ENCODE measurements at places on chromosomes 12 and 14. TPM values are rescaled to one million over a fixed set of nuclear protein-coding genes. Genes with fewer than 3 reads are reported as not detected.

GRCh38 chr14:35353409-35354172, 51.0 kb downstream of the NFKBIA start:
- DNase-seq: no peak
- no peaks in the 10 kb centered on the region for H3K36me3 ChIP-seq
- no peak overlapping the region for H3K27ac ChIP-seq
- no peaks in the 10 kb centered on the region for H3K27me3 ChIP-seq
- H3K4me3 ChIP-seq: no peak overlapping the region

GRCh38 chr14:23119363-23120327, 590 bp upstream of the CEBPE start:
- H3K27ac ChIP-seq: peak overlapping the region; percentile 81
- no peaks in the 10 kb centered on the region for H3K36me3 ChIP-seq
- H3K4me3 ChIP-seq: peak overlapping the region; percentile 37
- H3K4me1 ChIP-seq: peaks cover 33% of the 10 kb centered on the region
- peak; percentile 84 for DNase-seq

- H3K4me1 ChIP-seq: peaks cover 11% of the 10 kb centered on the region
- no peak overlapping the region for H3K4me3 ChIP-seq
- no peaks in the 10 kb centered on the region for H3K36me3 ChIP-seq
- H3K27ac ChIP-seq: no peak overlapping the region
- peaks cover 21% of the 10 kb centered on the region for H3K27me3 ChIP-seq
- DNase-seq: no peak
These were observed 127.4 kb upstream of the EGLN3 start for GRCh38 chr14:34078117-34078743.

- H3K4me3 ChIP-seq: no peak overlapping the region
- no peaks in the 10 kb centered on the region for H3K36me3 ChIP-seq
- DNase-seq: no peak
- H3K4me1 ChIP-seq: no peaks in the 10 kb centered on the region
These were observed 26.1 kb upstream of the MYF6 start for GRCh38 chr12:80681287-80681686.

Gene EMP1
- total RNA-seq: 26.4 TPM

Gene PRICKLE1
- 0.28 TPM for total RNA-seq

DNA sequence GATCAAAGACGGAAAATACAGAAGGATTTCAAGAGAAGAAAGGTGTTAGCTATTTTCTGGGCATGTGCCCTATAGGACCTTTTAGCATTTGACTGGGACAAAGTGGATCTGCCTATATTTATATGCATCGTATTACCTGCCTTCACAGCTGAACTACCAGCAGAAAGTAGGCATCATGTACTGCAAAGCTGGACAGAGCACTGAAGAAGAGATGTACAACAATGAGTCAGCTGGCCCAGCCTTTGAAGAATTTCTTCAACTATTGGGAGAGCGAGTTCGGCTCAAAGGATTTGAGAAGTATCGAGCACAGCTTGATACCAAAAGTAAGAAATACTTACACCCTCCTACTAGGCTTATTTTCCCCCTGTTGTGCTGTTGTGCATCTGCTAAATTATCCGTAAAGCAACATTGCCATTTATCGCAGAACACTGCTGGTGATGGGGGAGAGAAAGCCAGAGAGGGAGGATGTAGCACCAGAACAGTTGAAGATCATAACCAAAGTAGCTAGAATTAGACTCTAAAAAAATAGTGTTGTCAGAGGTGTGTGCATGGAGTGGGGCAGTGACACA, 282.0 kb upstream of the RGS6 start:
- no peak for DNase-seq
- no peak overlapping the region for H3K4me3 ChIP-seq
- peaks cover 65% of the 10 kb centered on the region for H3K36me3 ChIP-seq

Gene RASSF3
- total RNA-seq: 40.8 TPM

GRCh38 chr12:3629057-3629830, 123.7 kb downstream of the CRACR2A start:
- H3K36me3 ChIP-seq: peaks cover 38% of the 10 kb centered on the region
- H3K4me3 ChIP-seq: no peak overlapping the region
- H3K4me1 ChIP-seq: peaks cover 11% of the 10 kb centered on the region
- no peak for DNase-seq

Gene IKZF4
- total RNA-seq: 24.3 TPM

- H3K27ac ChIP-seq: no peak overlapping the region
- H3K36me3 ChIP-seq: no peaks in the 10 kb centered on the region
- peaks cover 45% of the 10 kb centered on the region for H3K27me3 ChIP-seq
- DNase-seq: peak; percentile 87
- H3K4me3 ChIP-seq: peak overlapping the region; percentile 79
These were observed 8.4 kb downstream of the PAPLN start for GRCh38 chr14:73245480-73246325.

- H3K4me1 ChIP-seq: peaks cover 68% of the 10 kb centered on the region
- peak overlapping the region; percentile 77 for H3K27ac ChIP-seq
- H3K36me3 ChIP-seq: peaks cover 86% of the 10 kb centered on the region
These were observed 5.0 kb downstream of the PTPN6 start for GRCh38 chr12:6956021-6956727.

DNA sequence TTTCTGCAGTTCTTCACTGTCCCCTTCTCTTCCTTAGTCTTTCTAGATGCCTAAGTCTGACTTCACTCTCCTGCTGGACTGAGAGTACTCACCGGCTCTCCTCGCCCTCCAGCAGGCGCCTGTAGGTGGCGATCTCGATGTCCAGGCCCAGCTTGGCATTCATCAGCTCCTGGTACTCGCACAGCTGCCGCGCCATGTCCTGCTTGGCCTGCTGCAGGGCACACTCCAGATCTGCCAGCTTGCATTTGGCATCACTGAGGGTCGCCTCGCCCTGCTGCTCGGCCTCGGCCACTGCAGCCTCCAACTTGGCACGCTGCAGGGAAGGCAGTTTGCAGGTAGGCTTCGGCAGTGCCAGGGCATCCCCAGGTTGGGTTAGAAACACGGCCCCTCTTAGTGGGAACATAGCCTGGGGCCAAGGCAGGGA, 5.2 kb downstream of the KRT84 start:
- H3K4me3 ChIP-seq: no peak overlapping the region
- peaks cover 8% of the 10 kb centered on the region for H3K27me3 ChIP-seq
- H3K27ac ChIP-seq: no peak overlapping the region
- no peaks in the 10 kb centered on the region for H3K36me3 ChIP-seq

DNA sequence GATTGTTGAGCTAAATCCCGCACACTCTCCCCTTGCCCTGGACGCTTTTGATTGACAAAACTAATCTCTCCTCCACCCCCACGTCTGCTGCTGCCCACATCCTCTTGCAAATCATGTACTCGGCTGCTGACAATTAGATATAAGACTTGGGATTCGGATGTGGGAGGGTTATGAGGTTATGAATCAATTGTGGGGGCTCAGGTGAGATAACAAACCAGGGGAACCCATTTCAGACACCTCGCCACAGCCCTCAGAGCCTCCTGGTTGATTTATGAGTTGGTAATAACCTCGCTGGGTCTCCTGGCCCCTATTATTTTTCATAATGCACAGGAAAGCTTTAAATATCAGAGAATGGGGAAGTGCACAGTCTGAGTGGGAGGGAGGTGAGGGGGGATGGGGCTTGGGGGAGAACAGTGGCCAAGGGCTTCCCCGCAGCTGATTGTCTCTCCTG, 449.9 kb downstream of the DPF3 start:
- peak; percentile 76 for DNase-seq
- H3K4me1 ChIP-seq: peaks cover 69% of the 10 kb centered on the region
- H3K27me3 ChIP-seq: peaks cover 1% of the 10 kb centered on the region
- H3K4me3 ChIP-seq: peak overlapping the region; percentile 58
- H3K27ac ChIP-seq: peak overlapping the region; percentile 60
- H3K36me3 ChIP-seq: peaks cover under 1% of the 10 kb centered on the region

Gene RNF31
- total RNA-seq: 95.6 TPM

Gene CAPZA3
- total RNA-seq: not detected

DNA sequence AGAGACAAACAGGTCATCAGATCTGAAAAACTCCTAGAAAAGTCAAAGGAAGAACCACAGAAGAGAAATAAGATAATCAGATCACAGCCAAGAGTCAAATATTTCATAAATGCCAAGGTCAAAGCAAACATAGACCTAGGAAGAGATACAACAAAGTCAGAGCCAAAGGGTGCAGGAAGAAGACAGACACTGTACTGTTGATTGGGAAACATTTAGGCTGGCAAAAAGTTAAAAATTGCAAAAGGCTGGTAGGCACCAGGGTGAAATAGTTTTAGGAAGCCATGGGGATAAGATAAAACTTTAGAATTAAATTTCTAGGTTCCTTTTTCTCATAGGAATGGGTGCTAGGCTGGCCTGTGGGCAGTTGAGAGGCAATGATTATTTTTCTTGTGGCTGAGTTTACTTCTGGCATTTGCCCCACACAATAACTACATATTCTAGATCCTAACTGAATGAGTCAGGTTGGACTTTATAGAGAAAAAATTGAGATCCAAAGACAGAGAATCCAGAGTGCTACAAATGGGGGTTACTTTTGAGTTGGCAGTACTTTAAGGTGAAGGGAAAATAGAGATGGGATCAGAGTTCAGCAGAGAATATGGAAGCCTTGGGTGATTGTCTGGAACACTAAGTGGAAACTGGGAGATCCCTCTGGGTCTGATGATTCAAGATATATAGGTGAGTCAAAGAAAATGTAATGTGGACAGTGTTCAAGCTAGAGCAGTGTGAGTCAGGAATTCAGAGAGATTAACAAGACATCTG, 215.5 kb downstream of the C12orf50 start:
- no peak for DNase-seq
- H3K4me3 ChIP-seq: no peak overlapping the region
- no peaks in the 10 kb centered on the region for H3K27me3 ChIP-seq
- no peaks in the 10 kb centered on the region for H3K36me3 ChIP-seq
- no peaks in the 10 kb centered on the region for H3K4me1 ChIP-seq
- no peak overlapping the region for H3K27ac ChIP-seq

GRCh38 chr12:80044694-80045046, 54.7 kb upstream of the OTOGL start:
- no peak overlapping the region for H3K27ac ChIP-seq
- H3K27me3 ChIP-seq: no peaks in the 10 kb centered on the region
- H3K4me1 ChIP-seq: peaks cover 4% of the 10 kb centered on the region
- no peak overlapping the region for H3K4me3 ChIP-seq
- DNase-seq: no peak

Gene HOXC12
- total RNA-seq: not detected

DNA sequence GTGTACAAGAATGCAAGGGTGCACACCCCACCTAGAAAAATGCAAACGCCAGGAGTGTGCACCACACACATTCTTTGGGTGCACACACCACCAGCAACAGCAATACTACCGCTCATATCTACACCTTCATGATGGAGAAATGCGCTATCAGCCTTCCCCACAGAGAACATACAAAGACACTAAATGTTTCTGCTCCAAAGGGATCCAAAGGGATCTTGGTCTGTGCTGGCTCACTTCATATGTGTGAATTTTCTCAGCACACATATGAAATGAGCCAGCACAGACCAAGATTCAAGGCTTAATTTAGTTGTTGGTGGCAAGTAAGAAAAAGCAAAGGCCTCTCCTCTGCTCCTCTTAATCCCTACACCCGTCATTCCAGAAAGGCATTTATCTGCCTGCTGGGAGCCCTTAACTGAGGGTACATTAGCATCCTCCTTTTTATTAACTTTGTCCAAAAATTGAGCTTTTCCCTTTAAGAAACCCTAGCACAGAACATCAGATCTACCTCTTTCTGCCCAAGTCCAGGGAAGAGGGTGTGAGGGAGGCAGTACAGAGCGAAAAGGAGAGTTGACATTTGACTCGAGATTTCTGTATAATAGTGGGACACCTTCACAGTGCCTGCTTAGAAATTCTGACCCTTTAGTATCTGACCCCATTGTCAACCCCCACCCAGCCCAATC, 8.3 kb downstream of the BMP4 start:
- H3K4me1 ChIP-seq: peaks cover 3% of the 10 kb centered on the region
- DNase-seq: no peak
- H3K4me3 ChIP-seq: no peak overlapping the region
- peaks cover 2% of the 10 kb centered on the region for H3K36me3 ChIP-seq
- peaks cover 73% of the 10 kb centered on the region for H3K27me3 ChIP-seq

- H3K36me3 ChIP-seq: no peaks in the 10 kb centered on the region
- H3K27ac ChIP-seq: peak overlapping the region; percentile 49
- peak overlapping the region; percentile 72 for H3K4me3 ChIP-seq
- H3K4me1 ChIP-seq: peaks cover 76% of the 10 kb centered on the region
- DNase-seq: no peak
These were observed 8.1 kb upstream of the IRF2BPL start for GRCh38 chr14:77036484-77037214.

Gene ERC1
- total RNA-seq: 30.8 TPM

Gene RERGL
- not detected for total RNA-seq

DNA sequence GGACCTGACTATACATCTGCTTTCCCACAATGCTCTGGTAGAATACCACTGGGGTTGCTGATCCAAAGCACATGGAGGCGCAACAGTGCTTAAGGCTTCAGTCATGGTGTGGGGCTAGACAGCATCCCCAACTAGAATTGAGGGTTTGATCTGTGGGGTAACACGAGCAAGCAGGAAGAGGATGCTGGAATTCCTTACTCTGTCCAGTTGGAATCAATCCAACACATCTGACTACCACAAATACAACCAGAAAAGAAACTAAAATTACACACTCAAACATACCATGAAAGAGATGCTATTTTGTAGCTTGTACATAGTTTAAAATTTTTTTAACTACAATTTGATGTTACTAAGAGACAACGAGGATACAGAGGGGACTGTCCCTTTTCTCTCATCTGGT, 40.4 kb upstream of the GTF2A1 start:
- H3K27me3 ChIP-seq: peaks cover 21% of the 10 kb centered on the region
- no peak overlapping the region for H3K27ac ChIP-seq
- H3K4me1 ChIP-seq: peaks cover 2% of the 10 kb centered on the region
- H3K4me3 ChIP-seq: no peak overlapping the region

GRCh38 chr12:12720052-12720451, 2.9 kb downstream of the CDKN1B start:
- DNase-seq: no peak
- H3K36me3 ChIP-seq: peaks cover 57% of the 10 kb centered on the region
- peaks cover 39% of the 10 kb centered on the region for H3K4me1 ChIP-seq
- peak overlapping the region; percentile 97 for H3K4me3 ChIP-seq
- no peaks in the 10 kb centered on the region for H3K27me3 ChIP-seq

DNA sequence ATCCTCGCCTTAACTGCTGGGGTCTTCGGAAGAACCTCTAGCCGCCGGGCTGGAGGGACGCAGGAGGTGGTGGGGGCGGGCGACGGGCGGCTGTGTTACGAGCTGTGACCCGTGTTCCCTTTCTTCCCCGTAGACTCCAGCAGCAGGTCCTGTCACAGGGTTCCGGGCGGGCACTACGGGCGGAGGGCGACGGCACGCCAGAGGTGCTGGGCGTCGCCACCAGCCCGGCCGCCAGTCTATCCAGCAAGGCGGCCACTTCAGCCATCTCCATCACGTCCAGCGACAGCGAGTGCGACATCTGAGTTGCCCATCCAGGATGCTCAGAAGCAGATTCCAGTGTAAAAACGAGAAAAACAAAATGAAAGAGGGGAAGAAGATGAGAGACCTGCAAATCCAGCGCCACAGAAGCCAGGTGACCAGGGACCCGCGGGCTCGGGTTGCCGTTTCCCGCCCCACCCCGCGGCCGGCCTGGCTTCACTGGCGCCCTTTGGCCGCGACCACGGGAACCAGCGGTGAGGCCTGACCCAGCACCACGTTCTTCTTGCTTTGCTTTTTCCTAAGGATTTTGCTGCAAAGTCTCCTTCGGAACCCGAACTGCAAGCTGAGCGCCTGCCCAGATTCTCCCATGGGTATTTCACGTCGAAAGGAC, 2.1 kb downstream of the SIX6 start:
- peak overlapping the region; percentile 29 for H3K27ac ChIP-seq
- DNase-seq: peak; percentile 57
- H3K4me1 ChIP-seq: peaks cover 2% of the 10 kb centered on the region
- peaks cover 73% of the 10 kb centered on the region for H3K27me3 ChIP-seq
- peaks cover 4% of the 10 kb centered on the region for H3K36me3 ChIP-seq
